ENCODE measurements at places on chromosomes 2 and 18.

DNA sequence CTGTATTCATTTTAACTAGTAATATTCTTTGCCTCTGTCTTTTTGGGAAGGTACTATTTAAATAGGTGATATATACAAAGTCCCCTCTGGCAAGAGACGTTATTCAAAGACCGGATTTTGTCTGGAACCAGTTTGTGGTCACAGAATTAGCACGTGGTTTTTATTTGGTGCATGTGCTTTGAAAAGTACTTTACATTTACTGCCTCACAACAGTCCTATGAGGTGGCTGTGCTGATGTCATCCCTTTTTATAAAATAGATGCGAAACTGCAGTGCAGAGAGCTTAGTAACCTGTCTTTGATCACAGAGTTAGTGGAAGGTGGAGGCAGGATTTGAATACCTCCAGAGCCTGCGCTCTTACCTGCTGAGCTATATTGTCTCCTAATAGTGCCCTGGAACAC is 4.0 kb downstream of the LPIN1 start:
- no peak for DNase-seq

- no peak for DNase-seq
Measured at GRCh38 chr2:219116776-219117646, 43.6 kb downstream of the NHEJ1 start.

- no peak for DNase-seq
Measured at GRCh38 chr2:189178054-189178453, 1.5 kb downstream of the COL5A2 start.

- DNase-seq, result no peak
Measured at GRCh38 chr18:3748086-3748485, 298.1 kb downstream of the TGIF1 start.

- no peak for DNase-seq
Measured at GRCh38 chr2:133835821-133836619, 267.8 kb upstream of the NCKAP5 start.

GRCh38 chr2:20093263-20094141 is 42.1 kb upstream of the LAPTM4A start:
- DNase-seq, result no peak

DNA sequence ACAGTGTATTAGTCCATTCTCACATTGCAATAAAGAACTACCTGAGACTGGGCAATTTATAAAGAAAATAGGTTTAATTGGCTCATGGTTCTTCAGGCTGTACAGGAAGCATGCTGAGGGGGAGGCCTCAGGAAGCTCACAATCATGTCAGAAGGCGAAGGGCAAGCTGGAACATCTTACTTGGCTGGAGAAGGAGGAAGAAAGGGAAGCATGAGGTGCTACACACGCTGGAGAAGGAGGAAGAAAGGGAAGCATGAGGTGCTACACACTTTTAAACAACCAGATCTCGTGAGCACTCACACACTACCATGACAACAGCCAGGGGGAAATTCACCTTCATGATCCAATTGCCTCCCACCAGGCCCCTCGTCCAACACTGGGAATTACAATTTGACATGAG is 95.3 kb upstream of the FAM110C start:
- DNase-seq, result no peak

GRCh38 chr18:43571078-43571689 is 293.9 kb upstream of the SYT4 start:
- no peak for DNase-seq

DNA sequence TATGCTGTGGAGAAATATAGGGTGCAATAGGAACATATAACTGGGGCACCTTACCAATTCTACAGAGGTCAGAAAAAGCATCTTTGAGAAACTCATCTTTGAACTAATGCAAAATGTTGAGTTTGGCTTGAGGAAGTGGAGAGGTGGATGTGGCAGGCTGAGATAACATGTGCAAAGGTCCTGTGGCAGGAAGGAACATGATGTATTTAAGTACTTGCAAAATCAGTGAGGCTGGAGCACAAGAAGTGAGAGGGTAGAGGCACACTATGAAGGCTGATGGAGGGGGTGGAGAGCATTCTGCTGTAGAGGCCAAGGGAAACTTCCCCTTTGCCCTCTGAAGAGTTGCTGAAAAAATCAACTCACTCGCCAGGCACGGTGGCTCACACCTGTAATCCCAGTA is 14.7 kb upstream of the RAB1A start:
- no peak for DNase-seq

- DNase-seq, result no peak
Measured at GRCh38 chr2:69173706-69174105, 160.7 kb downstream of the ANTXR1 start.

- DNase-seq, result no peak
Measured at GRCh38 chr2:226609366-226609765, 190.3 kb downstream of the IRS1 start.

DNA sequence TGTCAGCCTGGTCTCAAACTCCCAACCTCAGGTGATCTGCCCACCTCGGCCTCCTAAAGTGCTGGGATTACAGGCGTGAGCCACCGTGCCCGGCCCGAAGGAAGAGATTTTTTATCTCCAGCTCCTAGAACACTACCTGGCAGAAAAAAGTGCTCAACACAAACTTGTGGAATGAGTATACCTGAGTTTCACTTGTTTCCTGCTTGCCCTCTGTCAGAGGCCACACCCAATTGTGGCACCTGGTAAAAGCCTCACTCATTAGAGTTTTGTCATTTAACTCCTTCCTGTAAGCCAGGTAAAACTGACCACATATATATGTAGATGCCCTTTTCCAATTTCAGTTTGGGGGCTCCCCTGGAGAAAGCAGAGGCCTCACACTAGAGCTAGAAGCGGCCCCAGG is 42.2 kb upstream of the RTN4 start:
- no peak for DNase-seq

DNA sequence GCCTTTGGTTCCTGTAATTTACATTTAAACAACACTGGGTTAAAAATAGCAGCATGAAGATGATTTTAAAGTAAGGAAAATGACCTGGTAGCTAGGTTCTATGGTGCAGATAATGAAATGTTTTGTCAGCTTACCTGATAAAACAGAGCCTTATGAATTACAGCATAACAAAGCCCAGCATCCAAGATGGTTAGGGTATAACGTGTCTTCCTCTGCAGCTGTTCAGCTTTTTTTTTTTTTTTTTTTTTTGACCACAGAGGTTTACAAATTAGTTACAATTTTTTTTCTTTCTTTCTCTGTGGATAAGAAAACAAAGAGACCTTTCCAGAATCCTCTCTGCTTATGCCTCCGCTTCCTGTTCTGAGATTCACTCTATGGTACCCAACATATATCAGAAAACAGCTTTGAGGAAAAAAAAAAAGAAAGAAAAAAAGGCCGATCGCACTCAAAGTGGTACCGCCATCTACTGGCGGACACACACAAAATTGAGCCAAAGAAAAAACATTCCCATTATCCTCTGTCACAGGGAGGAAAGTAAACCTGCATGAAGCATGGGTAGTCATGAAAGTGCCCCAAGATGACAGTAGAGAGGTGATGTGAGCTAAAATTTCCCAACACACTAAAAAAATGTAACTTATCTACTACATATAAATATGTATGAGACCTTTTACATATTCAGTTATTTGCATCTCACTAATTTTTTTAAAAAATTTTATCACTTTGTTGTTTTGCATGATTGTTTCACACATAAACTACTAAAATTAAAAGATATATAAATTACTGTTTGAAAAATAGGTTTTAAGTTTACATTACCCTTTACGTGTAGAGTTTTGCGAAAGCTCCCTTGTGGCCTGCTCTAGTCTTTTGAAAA is at the start of gene SCN3A:
SCN3A (minus strand) TSS at position 362 of the 871 bp plus-strand sequence. CDS start 27,656 bp downstream, outside the sequence.
- DNase-seq, result peak; percentile 68

GRCh38 chr2:67574230-67574629 is 177.1 kb downstream of the ETAA1 start:
- no peak for DNase-seq

GRCh38 chr18:706405-706804 is 6.0 kb downstream of the ENOSF1 start:
- DNase-seq, result no peak

- peak; percentile 48 for DNase-seq
Measured at GRCh38 chr2:232761301-232761907, 15.0 kb downstream of the KCNJ13 start.

DNA sequence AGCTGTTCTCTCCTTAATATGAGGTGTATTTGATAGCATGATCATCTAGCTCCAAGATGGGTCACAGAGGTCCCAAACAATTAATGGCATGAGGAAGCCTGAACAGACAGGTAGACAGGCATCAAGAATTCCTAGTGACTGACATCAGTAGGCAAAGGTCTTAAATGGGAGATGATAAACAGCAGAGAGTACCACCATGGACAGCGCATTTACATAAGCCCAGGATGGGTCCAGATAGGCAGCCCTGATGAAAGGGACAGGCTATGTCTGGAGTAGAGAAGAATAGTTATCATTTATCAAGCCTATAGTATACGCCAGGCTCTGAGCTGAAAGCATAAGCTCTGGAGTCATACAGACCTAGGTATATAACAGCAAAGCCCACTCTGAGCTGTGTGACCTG is 434.7 kb upstream of the SETBP1 start:
- no peak for DNase-seq

DNA sequence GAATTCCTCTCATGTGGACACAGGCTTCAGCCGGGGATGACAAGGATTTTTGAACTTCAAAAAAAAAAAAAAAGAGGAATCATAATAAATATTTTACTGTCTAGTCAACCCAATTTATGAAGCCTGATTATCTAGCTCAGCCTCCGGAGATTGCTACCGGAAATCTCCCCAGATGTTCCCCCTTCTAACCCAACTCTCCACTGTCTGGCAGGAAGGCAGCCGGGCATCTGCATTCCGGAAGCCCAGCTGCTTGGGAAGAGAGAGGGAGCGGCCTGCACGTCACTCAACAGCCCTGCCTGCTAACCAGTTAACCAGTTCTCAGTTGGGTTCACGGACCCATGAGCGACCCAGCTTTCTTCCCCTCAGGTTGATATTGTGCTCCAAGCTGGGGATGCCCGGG is 87.2 kb upstream of the POU3F3 start:
- DNase-seq, result no peak

DNA sequence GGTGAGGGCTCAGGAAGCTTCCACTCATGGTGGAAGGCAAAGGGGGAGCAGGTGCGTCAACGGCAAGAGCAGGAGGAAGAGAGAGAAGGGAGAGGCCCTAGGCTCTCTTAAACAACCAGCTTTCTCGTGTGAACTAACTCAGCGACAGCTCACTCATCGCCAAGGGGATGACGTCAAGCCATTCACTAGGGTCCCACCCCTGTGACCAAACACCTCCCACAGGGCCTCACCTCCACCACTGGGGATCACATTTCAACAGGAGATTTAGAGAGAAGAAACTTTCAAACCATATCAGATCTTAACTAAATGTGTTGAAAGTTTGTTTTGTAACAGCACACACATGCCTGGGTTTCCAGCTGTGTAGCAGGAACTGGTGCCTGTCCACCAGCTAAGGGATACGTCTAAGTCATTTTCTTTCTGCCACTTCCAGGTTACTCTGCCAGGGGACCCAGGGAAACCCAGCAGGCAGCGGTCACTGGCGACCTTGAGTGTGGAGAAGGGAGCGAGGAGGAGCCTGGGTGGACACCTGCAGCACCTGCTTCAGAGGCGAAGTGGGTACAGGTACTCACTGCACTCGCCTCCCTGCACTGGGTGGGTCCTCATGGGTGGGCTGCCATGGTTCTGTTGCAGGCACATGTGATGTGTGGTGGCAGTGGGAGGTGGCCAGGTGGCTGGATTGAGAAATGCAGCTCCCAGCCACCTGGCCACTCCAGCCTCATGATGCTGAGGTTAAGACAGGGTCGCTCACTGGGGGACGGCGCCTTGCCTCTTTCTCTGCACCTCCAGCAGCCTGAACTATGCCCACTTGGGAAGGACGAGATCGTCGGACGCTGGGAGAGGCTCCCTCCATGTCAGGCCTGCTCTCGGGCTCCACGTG is 8.4 kb upstream of the GPC1 start:
- DNase-seq, result no peak

DNA sequence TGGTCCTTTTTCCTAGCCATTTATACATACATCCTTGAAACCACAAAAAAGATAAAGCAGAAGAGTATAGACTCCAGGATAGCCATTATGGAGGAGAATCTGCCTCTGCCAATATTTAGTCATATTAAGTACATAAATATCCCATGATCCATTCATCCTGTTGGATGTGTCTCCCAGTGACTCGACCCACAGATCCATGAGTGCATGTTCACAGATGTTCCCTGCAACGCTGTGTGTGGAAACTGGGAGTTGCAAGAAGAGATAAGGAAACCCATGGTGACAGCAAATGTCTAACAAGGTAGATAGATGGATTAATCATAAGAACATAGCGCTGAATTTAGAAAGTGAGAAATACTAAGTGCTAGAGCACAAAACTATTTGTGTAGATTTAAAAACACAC is 34.5 kb downstream of the STK39 start:
- DNase-seq, result no peak

DNA sequence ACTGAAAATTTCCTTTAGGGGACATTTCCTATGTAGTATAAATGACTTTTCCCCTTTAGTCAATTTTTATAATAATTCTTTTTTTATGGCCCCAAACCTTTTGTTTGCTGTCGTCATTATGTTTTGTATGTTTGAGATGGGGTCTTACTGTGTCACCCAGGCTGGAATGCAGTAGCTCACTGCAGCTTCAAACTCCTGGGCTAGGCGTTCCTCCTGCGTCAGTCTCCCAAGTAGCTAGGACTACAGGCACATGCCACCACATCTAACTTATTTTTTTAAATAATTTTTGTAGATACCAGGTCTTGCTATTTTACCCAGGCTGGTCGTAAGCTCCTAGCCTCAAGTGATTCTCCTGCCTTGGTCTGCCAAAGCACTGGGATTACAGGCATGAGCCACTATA is 30.8 kb upstream of the GALM start:
- no peak for DNase-seq

DNA sequence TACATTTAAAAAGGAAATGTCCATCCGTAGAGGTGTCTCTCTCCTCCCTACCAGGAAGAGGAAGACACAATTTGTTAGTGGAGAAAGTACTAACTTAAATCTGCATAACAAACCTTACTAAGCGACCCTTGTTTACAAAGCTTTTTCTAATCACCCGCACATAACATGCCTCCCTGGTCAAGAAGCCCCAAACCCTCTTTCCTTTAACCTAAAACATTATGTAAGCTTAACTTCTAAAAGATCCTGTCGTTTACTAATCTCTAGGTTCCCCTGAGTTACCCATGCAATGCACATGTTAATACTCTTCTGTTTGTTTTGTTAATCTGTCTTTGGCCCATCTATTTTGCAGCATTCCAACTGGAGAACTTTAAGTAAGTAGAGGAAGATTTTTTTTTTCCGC is 630.3 kb upstream of the NRXN1 start:
- DNase-seq, result no peak

- no peak for DNase-seq
Measured at GRCh38 chr18:23765931-23766330, 76.7 kb downstream of the LAMA3 start.

- no peak for DNase-seq
Measured at GRCh38 chr2:201151127-201151981, 31.6 kb upstream of the CASP10 start.

GRCh38 chr2:224650815-224651439 is 65.2 kb downstream of the CCDC195 start:
- DNase-seq, result peak; percentile 51

All from spinal cord (tissue), 10 donors.